ENCODE measurements at places on chromosomes 4 and X.

DNA sequence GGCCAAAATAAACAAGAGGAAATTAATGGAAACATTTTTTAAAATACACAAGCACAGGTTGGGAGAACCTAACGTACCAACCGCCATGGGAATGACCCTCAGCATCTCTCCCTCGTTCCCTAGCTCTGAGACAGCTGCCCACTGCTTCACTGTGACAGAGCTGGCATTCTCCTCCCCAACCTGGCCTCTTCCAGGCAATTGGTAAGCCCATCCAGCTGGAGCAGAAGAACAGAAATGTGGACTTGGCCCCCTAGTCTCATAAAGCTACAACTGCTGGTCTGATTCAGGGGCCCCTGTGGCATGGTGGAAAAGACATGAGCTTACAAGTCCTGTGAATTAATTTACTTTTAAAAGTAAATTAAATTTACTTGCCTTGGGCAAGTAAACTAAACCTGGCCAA lies 245.1 kb downstream of the PTTG2 start:
- DNase-seq = no peak

GRCh38 chrX:102339312-102340298 lies 92.6 kb downstream of the NXF2 start:
- no peak for DNase-seq

DNA sequence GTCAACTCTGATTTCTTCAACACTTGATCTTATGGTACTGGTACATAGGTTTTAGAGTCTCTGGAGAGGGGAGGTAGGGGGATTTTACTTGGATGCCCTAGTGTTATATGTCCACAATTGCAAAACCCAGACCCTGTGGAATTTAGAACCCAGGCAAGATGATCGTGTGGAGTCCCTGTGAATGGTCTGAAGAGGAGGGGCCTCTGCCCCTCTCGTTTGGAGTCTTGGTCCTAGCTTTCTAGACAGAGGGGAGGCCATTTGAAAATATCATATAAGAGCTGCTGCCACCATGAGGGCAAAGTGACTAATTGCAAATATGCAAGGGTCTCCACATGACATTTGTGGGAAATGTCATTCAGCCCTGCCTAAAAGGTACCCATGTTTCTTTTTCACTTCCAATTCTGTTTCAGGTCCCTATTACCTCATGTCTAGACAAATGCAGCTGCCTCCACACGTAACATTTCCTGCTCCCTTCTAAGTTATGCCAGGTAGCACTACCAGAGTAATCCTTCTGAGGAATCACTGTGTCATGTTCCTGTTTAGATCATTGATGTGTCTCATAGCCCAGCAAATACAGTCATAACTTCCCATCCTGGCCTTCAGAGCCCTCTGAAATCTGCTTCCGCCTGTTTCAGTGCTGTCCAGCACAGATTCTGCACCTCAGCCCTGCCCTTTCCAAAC lies 126.8 kb downstream of the KLHL8 start:
- peak; percentile 68 for DNase-seq

DNA sequence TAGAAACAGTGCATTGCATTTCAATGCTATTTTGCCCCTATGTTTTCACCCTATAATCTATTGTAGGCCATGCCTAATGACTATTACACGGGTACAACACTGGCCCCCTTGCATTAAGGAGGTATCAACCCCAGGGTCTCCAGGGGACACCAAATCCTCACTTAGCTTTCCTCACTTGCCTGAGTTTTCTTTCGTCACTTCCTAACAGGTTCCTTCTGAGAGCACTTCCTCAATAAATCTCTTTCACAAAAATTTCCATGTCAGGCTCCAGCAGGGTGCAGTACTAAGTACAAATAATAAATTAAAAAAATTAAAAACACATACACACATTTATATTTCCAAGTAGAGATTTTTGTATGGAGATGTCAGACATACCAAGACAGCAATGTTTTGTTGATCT lies 165.0 kb downstream of the RBM46 start:
- DNase-seq = no peak

DNA sequence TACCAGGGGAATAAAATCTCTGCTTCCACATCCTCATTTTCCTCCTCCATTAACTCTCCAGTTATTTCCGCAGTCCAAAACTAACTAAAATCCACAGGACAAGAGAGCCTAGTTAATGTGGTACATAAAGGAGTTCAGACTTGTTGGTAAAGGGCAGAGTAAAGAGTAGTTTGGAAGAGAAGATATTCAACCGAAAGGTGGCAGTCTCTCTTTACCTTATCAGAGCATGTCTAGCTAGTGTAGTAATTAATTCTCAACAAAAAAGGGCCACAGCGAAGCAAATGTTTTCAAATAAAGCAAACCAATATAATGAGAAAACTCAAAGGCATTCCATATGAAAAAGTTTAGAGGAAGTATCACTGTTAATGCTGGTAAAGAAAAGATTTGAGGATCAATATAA lies 286.5 kb downstream of the GLUD2 start:
- peak; percentile 15 for DNase-seq

- peak; percentile 52 for DNase-seq
These were observed 504 bp upstream of the RBM3 start for GRCh38 chrX:48573690-48574269.

- no peak for DNase-seq
These were observed 111.2 kb downstream of the TTC29 start for GRCh38 chr4:146834263-146835034.

DNA sequence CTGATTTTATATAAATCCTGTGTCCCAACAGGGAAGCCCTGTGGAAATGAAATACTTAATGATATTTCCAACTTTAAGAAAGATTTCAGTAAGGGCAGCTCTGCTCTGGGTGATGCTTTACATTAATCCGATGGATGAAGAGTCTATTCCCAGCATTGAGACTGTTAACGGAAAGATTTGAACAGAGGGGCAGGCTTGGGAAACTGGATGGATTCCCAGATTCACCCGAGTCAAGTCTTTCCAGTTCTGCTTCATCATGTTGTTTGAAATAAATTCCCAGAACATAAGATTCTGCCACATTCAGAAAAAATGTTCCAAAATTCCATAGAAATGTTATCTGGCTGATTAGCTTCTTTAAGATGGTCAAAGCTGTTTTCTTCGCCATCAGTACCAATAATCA lies 246.0 kb downstream of the FBXW7 start:
- DNase-seq = no peak

GRCh38 chr4:37827030-37827685 lies 672 bp downstream of the PGM2 start:
- peak; percentile 79 for DNase-seq

GRCh38 chr4:3376266-3376665 lies 65.5 kb upstream of the HGFAC start:
- no peak for DNase-seq

- peak; percentile 3 for DNase-seq
These were observed 6.0 kb upstream of the CWH43 start for GRCh38 chr4:48979914-48980579.

DNA sequence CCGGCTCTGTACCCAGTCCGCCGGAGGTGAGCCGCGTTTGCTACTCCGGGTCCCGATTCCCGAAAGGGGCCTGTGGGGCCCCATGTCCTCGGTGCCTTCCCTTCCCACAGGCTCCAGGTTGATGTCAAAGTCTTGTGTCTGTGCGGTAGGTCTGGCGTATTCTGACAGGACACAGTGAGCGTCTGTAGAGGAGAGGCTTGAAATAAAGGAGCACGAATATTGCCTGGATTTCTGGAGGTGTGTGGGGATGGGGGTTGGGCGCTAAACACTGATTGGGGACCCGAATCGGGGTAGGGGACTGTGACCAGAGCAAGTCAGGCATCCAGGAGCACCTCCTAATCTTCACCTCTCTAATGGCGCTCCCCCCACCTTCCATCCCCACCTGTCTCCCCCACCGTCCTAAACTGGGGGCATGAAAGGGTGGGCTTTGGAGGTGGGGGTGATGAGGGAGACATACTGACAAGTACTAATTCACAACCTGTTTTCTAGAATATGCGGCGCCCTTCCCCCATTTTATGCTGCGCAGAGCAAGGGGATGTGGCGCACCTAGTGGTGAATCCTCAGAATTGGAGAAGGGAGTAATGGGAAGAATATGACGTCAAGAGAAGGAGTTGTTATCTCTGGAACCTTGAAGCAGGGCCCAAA lies 855 bp downstream of the GPRASP2 start:
- DNase-seq = peak; percentile 67

DNA sequence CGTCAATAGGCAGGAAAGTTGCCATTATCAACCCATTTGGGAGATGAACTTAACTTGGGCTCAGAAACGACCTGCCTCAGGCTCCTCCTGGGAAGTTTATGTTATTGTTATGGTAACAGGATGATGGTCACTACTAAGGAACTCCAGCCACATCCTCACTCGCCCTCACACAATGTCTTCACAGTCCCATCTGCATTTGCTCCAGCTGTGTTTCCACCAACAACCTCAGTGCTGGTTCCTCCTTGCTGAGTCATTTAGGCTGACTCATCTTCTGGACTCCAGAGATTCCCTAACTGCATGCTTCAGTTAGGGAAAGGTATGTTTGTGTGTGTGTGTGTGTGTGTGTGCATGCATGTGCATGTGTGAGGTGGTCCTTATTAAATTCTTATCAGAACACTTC lies 293.4 kb upstream of the BOD1L1 start:
- peak; percentile 99 for DNase-seq

GRCh38 chr4:15648600-15648999 lies 6.6 kb downstream of the FBXL5 start:
- DNase-seq = no peak

Measured in choroid plexus epithelial cell (primary cell).